Effector memory CD4-positive, alpha-beta T cell (primary cell): ENCODE measurements at places on chromosomes 11 and 22.
A peak's percentile ranks its signal among the peaks of the same experiment; 100 is the strongest.

DNA sequence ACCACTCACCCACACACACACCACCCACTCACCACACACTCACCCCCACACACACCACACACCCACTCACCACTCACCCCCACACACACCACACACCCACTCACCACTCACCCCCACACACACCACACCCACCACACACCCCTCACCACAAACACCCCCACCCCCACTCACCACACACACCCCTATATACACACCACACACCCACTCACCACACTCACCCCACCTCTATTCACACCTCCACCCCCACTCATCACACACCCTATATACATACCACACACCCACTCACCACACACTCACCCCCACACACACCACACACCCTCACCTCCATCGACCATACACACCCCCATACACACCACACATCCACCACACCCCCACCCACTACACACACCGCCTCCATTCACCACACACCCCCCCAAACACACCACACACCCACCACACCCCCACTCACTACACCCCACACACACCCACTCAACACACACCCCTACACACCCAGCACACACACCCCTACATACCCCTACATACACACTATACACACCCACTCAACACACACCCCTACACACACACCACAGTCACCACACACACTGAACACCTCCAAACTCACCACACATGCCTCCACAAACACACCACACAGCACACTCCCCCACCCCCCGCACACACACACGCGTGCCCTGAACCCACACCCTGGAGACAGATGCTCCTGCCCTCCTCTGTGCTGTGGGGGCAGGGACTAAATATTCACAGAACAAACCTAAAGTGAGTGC, 19.0 kb upstream of the TTLL12 start:
- H3K36me3 ChIP-seq = no peaks in the 10 kb centered on the region
- no peak overlapping the region for H3K27ac ChIP-seq
- no peaks in the 10 kb centered on the region for H3K27me3 ChIP-seq
- no peak for DNase-seq

DNA sequence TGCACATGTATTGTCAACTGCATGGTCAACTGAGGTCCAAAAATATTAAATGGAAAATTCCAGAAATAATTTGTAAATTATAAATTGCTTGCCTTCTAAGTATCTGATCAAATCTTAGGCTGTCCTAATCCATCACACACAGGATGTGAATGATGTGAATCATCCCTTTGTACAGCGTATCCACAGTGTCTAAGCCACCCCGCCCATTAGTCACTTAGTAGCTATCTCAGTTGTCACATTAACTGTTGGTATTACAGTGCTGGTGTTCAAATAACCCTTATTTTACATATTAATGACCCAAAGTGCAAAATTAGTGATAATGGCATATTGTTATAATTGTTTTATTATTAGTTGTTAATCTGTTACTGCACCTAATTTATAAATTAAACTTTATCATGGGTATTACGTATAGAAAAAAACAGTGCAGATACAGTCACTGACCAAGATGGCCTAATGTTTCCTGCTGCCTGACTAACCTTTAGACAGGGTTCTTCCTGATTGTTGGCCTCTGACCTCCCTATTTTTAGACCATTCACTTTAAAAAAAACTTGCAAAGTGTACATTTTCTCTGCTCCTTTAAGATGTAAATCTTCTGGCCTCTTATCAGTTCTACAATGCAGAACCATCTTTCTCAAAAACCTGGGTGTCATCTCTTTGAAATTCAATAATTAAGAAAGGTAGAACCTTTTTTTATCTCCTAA, 2.9 kb upstream of the SVIP start:
- H3K4me1 ChIP-seq = peaks cover 5% of the 10 kb centered on the region
- H3K27me3 ChIP-seq = no peaks in the 10 kb centered on the region
- H3K27ac ChIP-seq = no peak overlapping the region
- H3K4me3 ChIP-seq = no peak overlapping the region

DNA sequence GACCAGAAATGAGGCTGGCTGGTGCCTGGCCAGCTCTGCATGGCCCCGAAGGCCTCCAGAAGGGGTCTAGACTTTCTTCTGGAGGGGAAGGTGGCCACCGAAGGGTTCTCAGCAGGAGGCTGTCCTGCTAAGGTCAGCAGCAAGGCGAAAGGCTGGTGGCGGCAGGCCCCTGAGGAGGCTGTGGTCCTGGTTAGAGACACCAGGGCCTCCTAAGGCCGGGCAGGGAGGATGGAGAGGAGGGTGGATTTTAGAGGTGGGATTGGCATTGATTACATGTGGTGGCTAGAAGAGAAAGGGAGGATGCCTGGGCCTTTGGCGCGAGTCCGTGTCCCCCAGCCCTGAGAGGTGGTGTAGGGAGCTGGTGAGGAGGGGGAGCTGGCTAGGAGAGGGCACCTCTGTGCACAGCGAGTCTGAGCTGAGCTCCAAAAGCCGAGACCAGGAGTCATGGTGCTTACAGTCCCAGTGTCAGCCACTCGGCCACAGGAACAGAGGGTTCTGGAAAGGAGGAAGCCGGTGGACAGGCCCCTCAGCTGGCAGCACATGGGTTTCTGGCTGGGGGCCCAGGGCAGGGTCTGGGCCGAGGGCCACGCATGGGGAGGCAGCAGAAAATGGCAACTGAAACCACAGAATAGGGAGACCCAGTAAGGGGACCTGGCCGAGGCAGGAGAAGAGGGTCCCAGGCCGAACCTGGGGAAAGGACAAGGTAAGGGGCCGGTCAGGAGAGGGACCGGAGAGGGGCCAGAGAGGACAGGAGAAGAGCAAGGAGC, 2.5 kb downstream of the FERMT3 start:
- H3K4me1 ChIP-seq = peaks cover 43% of the 10 kb centered on the region
- H3K27ac ChIP-seq = peak overlapping the region; percentile 81
- no peak for DNase-seq
- H3K4me3 ChIP-seq = no peak overlapping the region
- peaks cover 35% of the 10 kb centered on the region for H3K36me3 ChIP-seq

GRCh38 chr22:44805711-44806110, 53.3 kb downstream of the ARHGAP8 start:
- H3K4me3 ChIP-seq = no peak overlapping the region
- H3K4me1 ChIP-seq = no peaks in the 10 kb centered on the region
- no peak overlapping the region for H3K27ac ChIP-seq
- H3K27me3 ChIP-seq = no peaks in the 10 kb centered on the region
- no peaks in the 10 kb centered on the region for H3K36me3 ChIP-seq

- peaks cover 31% of the 10 kb centered on the region for H3K4me1 ChIP-seq
- no peak for DNase-seq
- H3K27ac ChIP-seq = peak within 1 kb of the TSS; percentile 37
- H3K27me3 ChIP-seq = no peaks in the 10 kb centered on the region
- peak within 1 kb of the TSS; percentile 66 for H3K4me3 ChIP-seq
Measured at GRCh38 chr11:45922425-45923082, at the start of gene LARGE2. LARGE2 (plus strand) TSS chr11:45922656; CDS start chr11:45922883, 227 bp downstream.

GRCh38 chr11:16015741-16016467, 340.4 kb downstream of the SOX6 start:
- no peaks in the 10 kb centered on the region for H3K36me3 ChIP-seq
- H3K27ac ChIP-seq = no peak overlapping the region
- no peaks in the 10 kb centered on the region for H3K4me1 ChIP-seq
- no peak overlapping the region for H3K4me3 ChIP-seq
- no peaks in the 10 kb centered on the region for H3K27me3 ChIP-seq
- no peak for DNase-seq

GRCh38 chr11:122755409-122755808, 82.9 kb upstream of the CRTAM start:
- H3K27ac ChIP-seq = no peak overlapping the region
- no peaks in the 10 kb centered on the region for H3K27me3 ChIP-seq
- no peaks in the 10 kb centered on the region for H3K36me3 ChIP-seq
- no peak overlapping the region for H3K4me3 ChIP-seq
- no peak for DNase-seq
- peaks cover 5% of the 10 kb centered on the region for H3K4me1 ChIP-seq

- H3K36me3 ChIP-seq = no peaks in the 10 kb centered on the region
- DNase-seq = no peak
- H3K27ac ChIP-seq = no peak overlapping the region
- H3K4me3 ChIP-seq = no peak overlapping the region
- H3K4me1 ChIP-seq = no peaks in the 10 kb centered on the region
- H3K27me3 ChIP-seq = no peaks in the 10 kb centered on the region
Measured at GRCh38 chr11:109140857-109141515, 281.0 kb upstream of the C11orf87 start.
